Pancreas (tissue), 10 donors: ENCODE measurements at places on chromosomes 7 and 10. TPM values are rescaled to one million over a fixed set of nuclear protein-coding genes. Genes with fewer than 3 reads are reported as not detected.

WIPF3 gene
- 1.4 TPM for total RNA-seq

MEIG1 gene
- 0.44 TPM for total RNA-seq

TLX1 gene
- total RNA-seq, result not detected

ANLN gene
- 0.64 TPM for total RNA-seq

GRCh38 chr7:1716263-1717094 lies 46.4 kb downstream of the ELFN1 start:
- DNase-seq, result no peak

- no peak for DNase-seq
These were observed 54.8 kb downstream of the BEND7 start for GRCh38 chr10:13473986-13474385.

- no peak for DNase-seq
These were observed 121.1 kb downstream of the GPR85 start for GRCh38 chr7:112965506-112965905.

DNA sequence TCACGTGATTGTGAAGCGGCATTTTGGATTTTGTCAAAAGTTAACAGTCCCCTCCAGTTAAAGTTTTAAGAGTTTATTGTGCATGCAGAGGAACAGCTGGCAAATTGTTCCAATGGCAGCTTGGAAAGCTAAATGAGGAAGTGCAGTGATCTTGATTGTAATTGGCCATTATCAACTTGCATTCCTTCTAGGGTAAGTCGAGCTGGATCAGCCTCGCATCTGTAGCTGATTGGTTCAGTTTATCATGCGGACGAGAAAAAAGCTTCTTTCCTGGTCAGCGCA lies 566 bp downstream of the ZNF789 start:
- DNase-seq, result peak; percentile 12
